ENCODE measurements at places on chromosomes 2 and 18.

GRCh38 chr2:64646007-64646880 lies 7.5 kb downstream of the SERTAD2 start:
- DNase-seq = peak; percentile 91

- no peak for DNase-seq
These were observed 99.6 kb upstream of the RIOK3 start for GRCh38 chr18:23353459-23353858.

DNA sequence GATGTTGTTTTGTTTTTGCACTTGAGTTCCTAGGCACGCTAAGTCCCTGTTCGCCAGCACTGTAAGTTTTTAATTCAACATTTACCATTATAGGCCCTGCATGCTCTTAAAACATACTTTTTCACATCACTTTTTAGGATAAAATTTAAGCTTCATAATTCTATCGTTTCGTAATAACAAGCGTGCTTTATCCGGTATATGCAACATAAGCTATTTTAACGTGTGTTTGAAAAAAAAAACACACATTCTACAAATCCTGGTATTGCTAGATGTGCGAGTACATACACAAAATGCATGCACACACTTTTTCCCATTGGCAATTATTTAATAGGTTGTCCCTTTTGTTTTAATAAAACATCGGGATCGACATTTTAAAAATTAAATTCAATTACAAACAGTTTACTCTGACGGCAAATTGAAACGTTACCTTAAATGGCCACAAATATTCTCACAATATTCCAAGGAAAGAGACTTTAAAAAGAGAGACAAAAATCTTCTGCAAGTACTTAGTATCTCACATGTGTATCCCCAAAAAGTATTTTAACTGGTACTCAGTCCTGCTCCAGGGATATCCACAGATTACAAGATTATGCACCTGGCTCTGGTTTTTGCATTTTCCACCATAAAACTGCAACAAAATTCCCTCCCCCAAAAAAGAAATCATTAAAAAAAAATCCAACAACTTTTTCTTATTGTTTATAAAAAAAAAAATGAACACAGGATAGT lies 1.0 kb upstream of the TCF4 start:
- no peak for DNase-seq

GRCh38 chr2:2642906-2643890 lies 312.1 kb upstream of the MYT1L start:
- DNase-seq = no peak

DNA sequence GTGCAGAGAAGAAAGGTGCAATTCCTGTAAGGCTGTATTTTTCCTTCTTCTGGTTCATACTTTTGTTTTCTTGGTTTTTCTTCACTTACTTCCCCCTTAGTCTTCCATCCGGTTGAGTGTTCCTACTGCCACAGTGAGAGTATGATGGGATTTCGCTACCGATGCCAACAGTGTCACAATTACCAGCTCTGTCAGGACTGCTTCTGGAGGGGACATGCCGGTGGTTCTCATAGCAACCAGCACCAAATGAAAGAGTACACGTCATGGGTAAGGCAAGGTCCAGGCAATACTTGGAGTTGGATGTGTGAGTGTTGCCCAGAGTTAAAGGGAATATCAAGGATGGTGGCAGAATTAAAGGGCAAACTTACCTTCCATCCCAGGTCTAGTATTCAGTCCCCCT lies 108.0 kb downstream of the DTNA start:
- no peak for DNase-seq

DNA sequence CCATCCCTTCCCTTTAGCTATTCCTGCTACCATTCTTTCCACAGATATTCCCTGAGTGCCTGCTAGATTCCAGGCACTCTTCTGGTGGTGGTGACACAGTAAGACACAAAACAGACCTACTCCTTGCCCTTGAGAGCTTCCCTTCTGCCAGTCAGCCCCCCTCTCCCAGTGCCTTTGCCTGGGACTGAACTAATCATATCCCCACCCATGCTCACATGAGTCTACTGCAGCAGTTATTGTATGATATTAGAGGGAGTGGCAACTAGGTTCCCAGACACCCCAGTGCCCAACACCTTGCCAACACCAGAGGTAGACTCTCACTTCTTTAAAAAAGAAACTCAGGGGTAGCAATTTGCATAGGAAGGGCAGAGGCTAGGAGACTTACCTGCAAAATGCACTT lies 7.2 kb upstream of the LBH start:
- no peak for DNase-seq

DNA sequence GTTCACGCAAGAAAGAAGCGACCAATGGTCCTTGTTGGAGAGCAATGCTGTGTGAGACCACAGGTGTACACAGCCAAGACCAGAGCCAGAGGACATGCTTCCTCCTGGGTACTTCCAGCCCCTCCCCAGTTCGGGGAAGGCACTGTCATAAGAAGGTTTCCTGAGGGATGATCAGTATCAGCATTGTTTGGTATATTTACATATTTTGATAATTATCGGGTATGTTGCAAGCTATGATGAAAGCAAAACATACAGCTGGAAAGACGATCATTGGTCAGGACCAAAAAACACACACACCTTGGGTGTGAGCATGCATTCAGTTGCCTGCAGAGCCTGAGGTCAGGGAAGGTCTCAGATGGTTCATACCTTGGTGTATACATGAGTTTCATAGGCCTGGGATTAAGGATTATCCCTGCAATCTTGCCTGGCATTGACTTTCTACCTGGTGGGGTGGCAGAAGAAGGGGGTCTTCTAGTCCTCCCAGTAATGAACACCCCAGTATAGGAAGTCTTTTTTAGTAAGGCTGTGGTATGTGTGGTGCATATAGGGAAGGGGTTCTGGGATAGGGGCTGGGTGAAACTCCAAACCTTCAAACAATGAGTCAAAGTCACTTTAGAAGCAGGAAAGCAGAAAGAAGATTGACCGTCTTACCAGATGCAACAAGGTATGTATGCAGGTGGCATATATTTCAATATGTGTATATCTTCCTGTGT lies 2.9 kb downstream of the SERPINB2 start:
- no peak for DNase-seq

GRCh38 chr18:63164396-63164795 lies 155.2 kb downstream of the BCL2 start:
- no peak for DNase-seq

GRCh38 chr2:62741954-62742722 lies 36.6 kb downstream of the EHBP1 start:
- no peak for DNase-seq

DNA sequence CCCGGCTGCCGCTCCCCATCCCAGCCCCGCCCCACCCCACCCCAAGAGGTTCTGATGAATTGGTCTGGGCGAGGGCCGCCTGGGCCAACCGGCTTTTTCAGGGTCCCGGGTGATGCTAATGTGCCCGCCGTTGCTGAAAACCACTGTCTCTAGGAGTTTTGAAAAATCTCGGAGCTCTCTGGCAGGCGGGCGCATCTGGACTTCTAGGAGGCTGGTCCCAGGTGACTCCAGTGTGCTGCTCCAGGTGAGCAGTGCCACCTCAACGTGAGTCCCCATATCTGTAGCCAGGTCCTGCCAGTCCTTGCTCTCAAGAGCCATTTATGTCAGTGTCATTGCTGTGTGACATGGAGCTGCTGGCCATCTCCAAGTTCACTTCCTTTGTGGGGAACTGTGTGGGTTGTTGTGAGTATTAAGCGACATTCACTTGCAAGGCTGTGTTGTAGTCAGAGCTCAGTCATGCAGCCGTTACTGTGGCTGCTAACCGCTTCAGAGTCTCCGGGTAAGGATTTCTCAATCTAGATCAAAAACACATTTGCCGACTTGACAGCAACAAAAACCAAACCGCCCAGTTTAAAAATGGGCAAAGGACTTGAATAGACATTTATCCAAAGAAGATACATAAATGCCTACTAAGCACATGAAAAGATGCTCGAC lies at the start of gene RFX8:
Gene RFX8 (minus strand): TSS at position 382 of the 654 bp plus-strand sequence. CDS start 8,264 bp downstream, outside the sequence.
- DNase-seq = peak; percentile 44

DNA sequence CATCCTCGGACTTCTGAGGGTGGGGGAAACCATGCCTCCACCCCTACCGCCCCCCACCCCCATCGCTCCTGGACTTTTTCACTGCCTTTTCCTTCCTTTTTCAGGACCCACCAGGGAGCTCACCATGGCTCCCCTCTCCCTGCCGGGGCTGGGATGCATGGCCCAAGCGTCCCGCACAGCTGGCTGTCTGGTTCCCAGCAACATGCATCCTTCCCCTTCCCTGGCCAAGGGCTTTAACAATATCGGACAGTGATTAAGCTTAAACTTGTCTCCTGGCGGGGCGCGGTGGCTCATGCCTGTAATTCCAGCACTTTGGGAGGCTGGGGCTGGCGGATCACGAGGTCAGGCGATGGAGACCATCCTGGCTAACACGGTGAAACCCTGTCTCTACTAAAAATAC lies 44.1 kb downstream of the MRO start:
- no peak for DNase-seq

DNA sequence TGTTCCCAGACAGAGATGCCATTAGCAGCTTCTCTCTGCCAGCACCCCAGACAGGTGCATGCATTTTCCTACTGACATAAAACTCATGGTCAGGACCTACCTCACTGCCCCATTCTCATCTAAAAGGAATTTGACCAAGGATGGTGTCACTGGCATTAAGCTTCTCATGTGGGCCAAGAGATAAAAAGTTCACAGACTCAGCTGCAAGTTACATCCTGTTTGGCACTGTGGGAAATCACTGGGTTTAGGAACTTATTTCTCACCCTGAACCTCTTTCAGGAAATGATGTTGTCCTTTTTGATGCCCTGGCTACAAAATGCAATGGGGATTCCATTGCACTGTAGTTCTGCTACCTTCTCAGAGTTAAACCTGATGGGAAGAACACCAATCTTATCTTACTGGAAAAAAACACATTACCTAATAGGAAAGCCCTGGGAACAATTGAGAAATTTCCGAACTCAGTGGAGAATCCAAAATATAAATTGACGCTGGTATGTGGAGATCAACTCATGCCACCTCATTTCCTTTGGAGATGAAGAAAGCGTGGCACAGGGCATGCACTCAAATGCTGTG lies 252.1 kb upstream of the COPS8 start:
- DNase-seq = no peak

GRCh38 chr2:84187258-84187657 lies 271.8 kb downstream of the SUCLG1 start:
- DNase-seq = no peak

DNA sequence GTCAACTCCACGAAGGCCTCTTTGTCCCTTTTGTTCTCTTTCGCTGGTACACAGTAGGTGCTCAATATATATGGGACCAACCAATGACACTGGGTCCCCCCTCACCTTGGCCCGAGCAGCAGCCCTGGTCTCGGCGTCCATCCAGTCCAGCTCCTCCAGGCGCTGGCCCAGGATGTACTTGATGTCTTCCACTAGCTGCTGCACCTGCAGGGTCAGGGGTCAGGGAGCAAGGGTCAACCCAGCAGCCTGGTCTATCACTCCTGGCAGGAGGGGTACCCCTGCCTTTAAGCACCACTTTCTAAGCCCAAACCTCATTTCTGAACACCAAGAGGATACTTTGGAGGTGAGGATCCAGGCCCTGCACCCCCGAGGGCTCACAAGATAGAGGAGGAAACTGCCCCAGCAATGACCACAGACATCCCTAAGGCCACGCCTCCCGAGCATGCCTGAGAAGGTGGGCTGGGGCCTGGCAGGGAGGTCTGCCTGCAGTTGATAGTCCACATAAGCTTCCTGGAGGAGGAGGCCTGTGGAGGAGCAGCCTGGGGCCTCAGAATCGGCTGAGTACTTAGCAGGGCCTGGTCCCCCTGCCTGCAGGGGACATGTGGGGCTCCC lies 4.2 kb downstream of the ECEL1 start:
- peak; percentile 7 for DNase-seq

- no peak for DNase-seq
These were observed 590.3 kb upstream of the CNTNAP5 start for GRCh38 chr2:123434546-123435395.

DNA sequence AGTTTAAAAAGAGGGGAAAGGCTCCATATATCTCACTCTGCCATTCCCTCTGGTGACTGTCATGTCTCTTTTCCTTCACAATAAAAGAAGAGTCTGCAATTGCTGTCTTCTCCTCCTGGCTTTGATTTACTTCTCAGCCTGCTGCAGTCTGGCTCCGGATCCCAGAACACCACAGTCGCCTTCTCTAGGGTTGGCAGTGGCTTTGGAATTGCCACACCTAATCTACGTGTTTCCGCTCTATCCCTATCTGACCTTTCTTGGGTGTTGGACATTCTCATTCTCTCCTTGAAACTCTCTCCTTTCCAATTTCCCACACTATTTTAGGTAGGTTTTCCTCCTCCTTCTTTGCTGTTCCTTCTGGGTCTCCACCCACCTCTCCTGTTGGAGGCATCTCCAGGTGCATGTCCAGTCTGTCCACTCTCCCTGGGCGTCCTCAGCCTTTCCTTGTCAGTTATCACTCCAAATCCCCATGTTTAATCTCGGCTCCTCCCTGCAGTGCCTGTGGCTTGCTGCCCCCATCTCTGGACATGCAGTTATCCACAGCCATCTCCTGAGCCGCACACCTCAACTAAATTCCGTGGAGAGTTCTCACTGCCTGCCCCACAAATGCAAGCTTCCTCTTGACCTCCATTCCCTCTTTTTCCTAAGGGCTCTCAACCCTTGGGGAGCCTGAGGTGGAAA lies 112.8 kb downstream of the KCTD1 start:
- no peak for DNase-seq

DNA sequence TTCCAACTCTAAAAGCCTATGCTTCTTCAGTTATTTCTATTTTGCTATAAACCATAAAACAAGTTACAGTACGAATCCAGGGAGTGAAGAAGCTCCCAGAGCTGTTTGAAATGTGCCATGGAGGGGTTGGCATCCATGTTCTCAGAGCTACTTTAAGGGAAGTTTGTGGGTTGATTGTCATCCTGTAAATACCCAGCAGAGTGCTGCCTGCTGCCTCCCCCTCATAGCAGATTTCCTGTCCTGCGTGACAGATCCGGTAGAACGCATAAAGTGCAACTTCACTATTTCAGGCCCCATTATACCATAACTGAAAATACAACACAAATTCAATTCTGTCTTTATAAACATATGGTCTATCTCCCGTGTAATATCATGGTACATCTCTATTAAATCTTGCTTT lies 114.4 kb downstream of the CTNNA2 start:
- no peak for DNase-seq

DNA sequence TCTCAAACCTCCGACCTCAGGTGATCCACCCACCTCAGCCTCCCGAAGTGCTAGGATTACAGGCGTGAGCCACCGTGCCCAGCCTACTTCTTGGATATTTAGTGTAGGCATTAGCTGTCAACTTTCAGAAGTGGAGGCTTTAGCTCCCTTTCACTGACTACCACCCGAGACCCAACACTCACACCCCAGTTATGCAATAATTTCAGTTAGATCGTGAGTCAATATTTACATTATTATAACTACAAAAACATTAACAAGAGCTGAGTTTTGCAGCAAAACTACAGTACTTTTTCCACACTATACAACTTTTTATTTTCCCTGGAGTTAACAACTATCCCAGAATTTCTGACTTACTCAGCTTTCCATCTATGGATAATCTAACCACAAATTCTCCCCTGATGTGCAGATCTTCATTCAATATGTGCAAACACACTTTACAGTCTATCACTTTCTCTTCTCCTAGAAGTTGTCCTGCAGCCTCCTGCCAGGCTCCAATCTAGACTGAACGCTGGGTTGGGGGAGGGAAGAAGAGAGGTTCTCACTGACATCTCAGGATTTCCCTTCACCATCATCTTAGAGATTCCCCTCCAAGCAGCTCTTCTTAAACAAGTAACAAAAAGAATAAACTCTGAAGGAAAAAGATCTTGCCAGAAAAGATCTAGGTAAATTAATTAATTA lies 10.1 kb downstream of the TBC1D8 start:
- DNase-seq = no peak

Data from activated CD4-positive, CD25-positive, alpha-beta regulatory T cell treated with anti-CD3 and anti-CD28 coated beads, Interleukin-2, amount 50 U/mL, for 72 hours (primary cell).